ENCODE measurements at places on chromosomes 4 and X. TPM values are rescaled to one million over a fixed set of nuclear protein-coding genes. Genes with fewer than 3 reads are reported as not detected.
A peak's percentile ranks its signal among the peaks of the same experiment; 100 is the strongest.

- DNase-seq, result no peak
Measured at GRCh38 chr4:6568689-6569332, 6.2 kb upstream of the MAN2B2 start.

DNA sequence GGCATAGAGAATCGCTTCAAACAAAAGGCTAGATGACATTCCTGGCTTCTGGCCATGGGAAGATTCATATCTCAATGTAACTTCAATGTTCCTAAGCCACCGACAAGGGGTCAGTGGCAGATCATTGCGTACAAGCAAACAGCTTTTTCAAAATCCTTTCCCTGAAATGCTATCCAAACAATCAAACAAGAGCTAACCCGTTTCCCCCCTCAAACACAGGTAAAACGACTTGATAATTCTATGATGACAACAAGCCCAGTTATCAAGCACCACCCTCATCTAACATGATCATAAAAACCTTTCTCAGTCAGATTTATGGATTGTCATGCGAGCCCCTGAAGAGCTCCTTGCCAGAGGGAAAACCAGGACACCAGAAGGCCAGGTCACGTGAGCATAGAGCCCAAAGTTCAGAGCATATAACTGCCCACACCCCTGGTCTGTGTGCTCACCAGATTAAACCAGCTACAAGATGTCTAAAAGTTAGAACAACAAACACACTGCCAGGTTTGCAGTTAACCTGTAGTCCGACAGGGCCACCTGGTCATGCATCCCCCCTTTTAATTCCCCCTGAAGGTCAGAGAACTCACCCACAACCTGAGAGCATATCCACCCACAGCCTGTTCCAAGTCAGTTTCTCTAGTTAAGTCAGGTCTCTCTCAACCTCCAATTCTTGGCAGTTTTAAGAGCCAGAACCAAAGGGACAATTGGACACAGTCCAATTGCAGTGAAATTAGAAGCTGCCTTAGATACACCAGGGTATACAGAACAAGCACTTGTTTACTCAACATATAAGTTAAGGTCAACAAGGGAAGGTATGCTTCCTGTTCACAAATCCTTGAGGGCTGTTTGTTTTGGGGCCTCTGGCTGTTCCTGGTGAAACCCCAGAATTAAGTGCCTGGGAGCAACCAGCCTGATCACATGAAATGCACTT is 248.1 kb upstream of the PPARGC1A start:
- no peak for DNase-seq

DNA sequence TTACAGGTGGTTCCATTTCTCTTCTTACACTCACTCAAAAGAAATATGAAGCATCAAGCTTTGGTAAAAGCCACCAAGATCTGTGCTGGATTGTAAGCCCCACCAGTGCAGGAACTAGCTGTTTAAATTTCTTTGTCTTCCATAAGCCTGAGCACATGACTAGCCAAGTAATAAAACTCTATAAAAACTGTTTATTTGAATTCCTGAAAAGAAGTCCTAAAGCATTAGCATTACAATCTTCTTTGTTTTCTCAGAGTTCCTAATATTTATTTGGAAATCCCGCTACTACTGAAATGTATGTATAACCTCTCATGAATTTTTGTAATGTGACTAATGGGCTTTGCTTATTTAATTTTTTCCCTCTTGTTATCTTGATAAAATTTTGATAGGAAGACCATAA is 65.9 kb downstream of the IQCM start:
- no peak for DNase-seq

DNA sequence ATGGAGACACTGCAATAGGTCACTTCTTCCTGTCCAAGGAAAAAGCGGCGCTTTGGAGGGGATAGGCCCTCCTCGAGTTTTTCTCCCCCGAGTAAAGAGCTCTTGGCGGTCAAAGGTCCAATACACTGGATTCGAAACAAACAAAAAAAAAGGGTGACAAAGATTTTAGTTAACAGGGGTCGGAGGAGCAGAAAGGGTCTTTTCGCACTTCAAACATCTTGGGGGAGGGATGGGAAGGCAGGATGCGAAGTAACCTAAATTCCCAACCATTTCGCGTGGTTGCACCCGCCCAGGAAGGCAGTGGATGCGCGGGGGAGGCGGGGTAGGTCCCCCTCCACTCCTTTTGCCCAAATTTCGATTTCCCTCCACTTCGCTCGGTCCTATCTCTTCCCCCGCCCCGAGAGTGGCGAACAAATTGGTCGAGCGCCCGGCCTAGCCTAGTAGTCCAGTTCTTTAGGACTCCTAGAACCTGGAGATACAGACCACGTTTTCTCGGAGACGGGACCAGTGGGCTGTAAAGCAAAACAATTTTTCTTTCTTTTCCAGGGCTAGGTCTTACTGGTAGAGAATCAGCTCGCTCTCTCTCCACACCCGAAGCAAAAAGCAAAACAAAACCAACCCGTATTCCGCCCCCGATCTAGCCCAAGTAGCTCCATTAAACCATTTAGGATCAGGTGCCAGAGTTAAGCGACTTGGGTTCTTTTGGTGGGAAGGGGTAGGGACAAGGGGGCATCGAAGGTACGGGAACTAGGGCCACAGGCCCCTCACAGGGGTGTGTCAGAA is 2.0 kb upstream of the STAG2 start:
- DNase-seq, result peak; percentile 53

DNA sequence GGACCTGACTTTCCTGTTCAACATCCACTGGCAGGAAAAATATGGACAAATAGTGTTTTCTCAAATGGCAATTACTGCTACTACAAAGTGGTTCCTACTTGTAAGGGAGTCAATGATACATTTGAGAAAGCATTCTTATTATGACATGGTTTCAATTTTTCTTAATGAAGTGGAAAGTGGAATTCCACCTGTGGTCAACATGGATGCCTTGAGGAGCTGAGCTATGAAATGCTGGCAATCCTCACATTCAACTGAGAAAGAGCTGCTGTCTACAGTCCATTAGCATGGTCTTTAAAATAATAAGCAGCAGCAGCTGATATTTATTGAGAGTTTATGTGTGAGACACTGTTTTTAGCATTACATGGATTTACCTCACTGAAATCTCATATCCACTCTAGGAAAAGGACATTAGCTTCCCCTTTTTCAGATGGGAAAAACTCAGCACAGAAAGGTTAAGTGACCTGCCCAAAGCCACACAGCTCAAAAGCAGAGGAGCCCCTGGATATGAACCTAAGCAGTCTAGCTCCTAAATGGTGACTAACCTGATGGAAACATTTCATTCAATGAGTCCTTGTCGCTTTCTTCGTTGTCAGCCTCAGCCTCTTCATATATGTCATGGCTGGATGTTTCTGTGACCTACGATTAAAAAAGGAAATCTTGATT is 29.2 kb downstream of the MAP7D3 start:
- DNase-seq, result no peak

DNA sequence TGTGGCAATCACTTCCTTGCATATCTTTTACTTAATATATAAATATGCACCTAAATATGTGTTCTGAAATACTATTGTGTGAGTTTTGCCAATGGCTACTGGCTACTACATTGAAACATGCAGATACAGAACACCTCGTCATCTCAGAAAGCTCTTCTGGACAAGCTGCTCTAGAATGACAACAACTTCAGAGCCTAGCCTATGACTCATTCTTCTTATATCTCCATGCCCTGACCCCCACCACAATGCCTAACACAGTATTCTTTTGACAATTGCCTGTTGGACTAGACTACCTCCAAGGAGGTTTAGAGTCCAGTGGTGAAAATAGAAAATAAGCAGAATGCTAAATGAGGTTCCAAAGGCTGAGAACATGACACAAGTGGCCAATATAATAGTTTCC is 17.6 kb upstream of the DMP1 start:
- no peak for DNase-seq

DNA sequence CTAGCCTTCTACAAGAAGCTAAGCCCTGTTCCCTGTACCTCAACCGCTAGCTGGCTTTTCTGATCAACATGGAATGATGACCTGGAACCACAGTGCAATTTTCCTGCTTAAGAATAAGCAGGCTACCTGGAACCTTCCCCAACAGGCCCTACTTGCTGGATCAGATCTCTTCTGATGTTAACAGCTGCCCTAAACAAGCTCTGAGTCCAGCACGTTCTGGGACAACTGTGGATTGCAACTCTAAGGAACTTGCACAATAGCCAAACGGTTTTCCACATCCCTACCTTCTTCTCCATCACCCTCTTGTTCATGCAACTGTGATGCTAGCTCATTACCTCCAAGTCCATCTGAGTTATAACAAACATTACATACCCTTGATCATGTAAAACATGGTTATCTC is 19.8 kb downstream of the ATP8A1 start:
- DNase-seq, result no peak

- no peak for DNase-seq
Measured at GRCh38 chr4:168421671-168422070, 58.6 kb downstream of the DDX60L start.

DNA sequence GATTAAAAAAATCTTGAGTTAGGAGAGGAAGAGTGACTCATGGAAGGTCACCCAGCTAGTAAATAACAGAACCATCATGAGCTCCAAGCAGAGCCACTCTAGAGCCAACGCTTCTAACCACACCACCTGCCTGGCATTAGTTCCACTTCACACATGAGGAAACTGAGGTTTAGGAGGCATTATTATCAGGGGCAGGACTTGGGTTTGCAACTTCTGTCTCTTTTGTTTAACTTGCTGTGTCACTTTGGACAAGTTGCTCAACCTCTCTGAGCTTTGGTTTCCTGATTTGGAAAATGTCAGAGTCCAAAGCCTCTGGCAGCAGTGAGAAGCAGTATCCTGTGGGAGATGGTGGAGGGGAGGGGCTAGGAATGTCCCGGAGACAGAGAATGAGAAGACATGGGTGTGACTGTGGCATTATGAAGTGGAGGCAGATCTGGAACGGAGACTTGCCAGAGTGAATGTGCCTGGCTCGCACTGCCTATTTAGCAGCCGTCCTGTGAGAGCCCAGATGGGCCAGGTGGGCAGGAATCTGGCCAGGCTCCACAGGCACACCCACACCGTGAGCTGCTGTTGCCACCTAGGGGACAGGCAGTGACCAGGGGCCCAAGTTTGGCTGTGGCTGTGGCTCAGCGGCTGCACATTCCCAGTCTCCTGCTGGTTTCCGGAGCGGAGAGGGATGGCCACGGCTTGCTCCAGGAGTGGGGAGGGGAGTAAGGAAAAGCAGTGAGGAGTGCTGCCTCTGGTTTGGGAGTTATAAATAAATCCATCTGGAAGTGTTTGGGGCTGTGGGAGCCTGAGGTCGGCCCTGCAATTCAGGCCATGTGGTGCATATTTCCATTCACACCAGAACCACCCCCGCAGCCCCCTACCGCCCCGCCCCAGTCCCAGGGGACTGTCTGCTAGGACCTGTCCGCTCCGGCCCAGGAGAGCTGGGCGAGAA is 93.4 kb downstream of the NHSL2 start:
- DNase-seq, result no peak

GRCh38 chr4:140901736-140902336 is 145.7 kb upstream of the TBC1D9 start:
- no peak for DNase-seq

DNA sequence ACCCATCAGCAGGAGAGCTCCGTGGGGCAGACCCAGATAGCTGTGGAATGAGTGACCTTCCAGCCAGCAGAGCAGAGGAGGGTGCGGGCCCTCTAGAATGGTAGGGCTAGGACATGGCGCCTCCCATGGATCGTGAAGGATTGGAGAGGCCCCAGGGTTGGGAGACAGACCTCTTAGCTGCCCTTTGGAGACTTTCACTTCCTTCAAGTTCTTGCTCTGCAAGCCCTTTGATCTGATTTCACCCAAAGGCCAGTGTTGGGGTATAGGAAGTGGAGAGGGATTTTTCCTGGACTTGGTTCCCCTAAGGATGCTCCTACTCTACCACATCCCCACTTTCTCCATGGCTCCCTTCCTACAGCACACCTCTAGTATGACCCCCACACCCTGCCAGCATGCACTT is 3.0 kb downstream of the SASH3 start:
- DNase-seq, result no peak

- DNase-seq, result no peak
Measured at GRCh38 chrX:149799095-149799714, 17.5 kb downstream of the MAGEA9 start.

- DNase-seq, result no peak
Measured at GRCh38 chr4:124066595-124066994, 645.9 kb downstream of the ANKRD50 start.

DNA sequence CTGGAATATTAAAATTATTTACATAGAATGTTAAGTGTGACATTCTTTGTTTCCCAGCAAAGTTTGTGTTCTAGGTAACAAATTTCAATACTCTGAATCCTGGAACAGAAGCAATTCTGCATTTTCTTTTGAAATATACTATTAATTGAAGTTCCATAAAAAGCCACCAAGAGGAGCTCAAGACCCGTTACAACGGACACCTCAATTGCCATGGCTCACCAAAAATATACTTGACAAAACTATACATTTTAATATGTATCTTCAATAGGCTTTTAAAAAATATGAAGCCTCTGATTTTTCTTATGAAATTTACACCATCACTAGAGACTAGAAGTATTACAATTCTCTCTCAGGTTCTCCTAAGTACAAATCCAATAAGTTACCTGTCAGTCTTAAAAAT is 111.4 kb downstream of the NYX start:
- no peak for DNase-seq

- DNase-seq, result no peak
Measured at GRCh38 chr4:156132196-156132595, 178.5 kb upstream of the CTSO start.

GRCh38 chr4:121765971-121766538 is 1.1 kb upstream of the SMIM43 start:
- DNase-seq, result no peak

- DNase-seq, result no peak
Measured at GRCh38 chrX:27008486-27008885, 454.7 kb downstream of the PPP4R3C start.

GRCh38 chr4:128675083-128675482 is 134.4 kb upstream of the JADE1 start:
- no peak for DNase-seq

DNA sequence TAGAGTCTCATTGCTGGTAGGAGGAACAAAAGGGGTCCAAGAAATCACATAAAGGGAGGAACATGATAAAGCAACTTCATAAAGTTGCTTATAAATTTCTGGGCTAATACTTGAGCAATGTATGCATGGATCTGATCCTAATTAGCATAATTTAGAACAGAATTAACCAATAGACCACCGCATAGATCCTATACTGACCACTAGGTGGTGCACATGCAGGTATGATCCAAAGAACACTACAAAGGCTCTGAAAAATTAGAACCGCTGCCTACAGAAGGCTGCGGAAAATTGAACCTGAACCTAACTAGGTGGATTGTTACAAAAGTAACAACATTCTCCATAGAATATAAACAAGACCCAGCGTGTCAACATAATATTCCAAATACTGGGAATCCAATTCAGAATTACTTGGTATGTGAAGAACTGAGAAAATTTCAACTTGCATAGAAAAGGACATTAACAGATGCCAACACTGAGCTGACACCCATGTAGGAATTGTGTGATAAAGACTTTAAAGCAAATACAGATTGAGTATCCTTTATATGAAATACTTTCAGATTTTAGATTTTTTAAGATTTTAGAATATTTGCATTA is 23.3 kb downstream of the BRCC3 start:
- DNase-seq, result no peak

Gene ABLIM2
- total RNA-seq, result 1.1 TPM

Gene ERCC6L
- 9.7 TPM for total RNA-seq

Gene SPANXN5
- total RNA-seq, result not detected

Gene BBS12
- total RNA-seq, result 1.7 TPM

Gene NALF2
- total RNA-seq, result 0.46 TPM

Gene NPY1R
- not detected for total RNA-seq

Gene PARM1
- not detected for total RNA-seq

Gene SSX4B
- total RNA-seq, result not detected
